ENCODE measurements at places on chromosomes 7 and 10.

DNA sequence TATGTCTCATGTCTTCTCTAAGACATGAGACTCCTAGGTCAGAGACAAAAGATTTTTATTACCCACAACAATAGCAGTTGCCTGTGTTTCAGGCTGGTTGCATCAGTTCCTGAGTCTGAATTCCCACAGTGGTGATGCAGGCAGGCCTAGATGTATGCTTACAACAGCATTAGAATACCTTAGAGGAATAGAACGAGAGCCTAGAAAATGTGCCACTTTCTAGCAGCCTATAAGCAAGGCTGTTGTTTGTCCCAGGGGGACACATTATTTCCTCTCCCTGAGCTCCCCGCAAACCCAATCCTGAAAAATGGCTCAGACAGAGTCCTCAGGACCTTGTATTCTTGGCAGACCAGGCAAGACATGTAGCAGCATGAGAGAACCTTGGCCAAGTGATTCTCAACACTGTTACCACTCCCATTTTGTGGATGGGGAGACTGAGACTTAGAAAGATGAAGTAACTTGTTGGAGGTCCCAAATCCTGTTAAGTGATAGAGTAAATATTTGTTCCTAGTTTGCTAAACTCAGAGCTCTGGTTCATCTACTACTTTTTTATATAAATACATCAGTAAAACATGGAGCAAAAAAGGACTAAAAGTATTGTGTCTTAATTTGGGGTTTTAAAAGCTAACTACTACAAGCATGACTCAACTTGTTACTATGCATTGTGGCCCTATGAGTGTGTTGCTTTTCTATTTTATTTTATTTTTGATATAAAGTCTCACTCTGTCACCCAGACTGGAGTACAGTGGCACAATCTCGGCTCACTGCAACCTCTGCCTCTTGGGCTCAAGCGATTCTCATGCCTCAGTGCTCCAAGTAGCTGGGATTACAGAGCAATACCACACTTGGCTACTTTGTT, 14.2 kb downstream of the VTI1A start:
- DNase-seq, result peak; percentile 18

DNA sequence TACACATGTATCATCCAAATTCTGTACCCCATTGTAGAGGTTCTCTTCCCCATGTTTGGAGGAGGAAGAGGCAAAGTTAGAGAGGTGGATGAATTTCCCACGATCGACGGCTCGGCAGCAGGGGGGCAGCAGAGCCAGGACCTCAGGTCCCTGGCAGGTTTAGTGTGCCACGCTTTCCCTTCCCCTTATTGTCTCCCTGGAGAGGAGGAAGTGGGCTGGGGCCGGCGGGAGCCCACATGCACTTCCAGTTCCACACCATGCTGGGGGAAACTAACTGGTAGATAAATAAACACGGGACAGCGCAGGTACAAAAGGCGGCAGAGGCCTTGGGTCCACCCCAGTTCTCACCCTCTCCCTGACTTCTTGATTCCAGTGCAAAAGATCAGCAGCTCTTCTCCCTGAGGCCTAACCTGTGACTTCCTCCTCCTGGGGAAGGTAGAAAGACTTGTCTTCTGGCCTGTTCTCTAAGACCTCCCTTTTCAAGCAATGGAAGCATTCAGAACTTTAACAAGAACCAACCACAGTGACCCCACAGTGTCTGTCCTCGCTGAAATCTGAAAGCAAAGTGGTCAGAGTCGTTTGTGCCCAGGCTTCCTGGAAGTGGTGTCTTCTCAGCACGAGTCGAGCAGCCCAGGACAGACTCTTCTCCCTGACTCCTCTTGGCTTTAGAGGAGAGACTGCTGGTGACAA, 30.5 kb upstream of the SRGN start:
- no peak for DNase-seq

GRCh38 chr10:129869596-129870473, 94.2 kb downstream of the EBF3 start:
- DNase-seq, result no peak

DNA sequence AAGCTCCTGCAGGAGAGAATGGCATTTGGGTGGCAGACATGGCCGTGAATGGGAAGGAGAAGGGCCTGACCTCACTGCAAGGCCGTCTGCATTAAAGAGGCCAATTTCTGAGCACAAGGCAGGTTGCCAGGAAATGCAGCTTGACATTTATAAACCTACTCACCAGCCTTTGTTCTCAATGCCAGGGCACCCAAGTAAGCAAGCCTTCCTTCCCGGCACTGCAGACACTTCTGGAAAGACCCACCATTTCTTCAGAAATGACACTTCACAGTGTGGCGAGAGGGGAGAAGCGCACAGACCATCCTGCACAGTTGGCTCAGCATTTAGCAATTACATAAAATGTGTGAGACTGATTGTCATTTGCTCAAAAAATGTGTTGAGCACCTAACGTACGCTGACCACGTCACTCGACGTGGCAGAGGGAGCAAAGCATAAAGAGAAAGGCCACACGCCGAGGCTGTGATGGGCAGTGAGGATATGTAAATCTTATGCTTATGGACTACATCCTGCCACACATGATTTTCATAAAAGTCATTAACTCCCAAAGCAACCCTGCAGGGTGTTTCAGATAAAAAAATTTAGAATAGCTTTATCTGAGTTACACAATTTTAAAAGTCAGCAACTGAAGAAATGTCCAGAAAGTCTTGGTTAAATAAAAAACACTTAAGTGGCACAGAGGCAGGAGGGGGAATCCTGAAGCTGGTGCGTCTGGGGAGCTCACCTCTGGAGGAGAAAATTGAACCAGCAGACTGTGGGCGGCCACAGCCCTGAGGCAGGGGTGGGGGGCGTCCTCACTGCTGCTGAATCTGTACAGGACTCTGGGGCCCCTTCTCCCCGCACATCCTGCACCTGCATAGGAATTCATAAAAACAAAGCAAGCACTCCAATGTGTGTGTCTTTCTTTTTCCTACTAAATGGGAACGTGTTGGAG, 543.8 kb downstream of the PTPRN2 start:
- no peak for DNase-seq

GRCh38 chr7:131010717-131011431, 276.9 kb upstream of the KLF14 start:
- DNase-seq, result no peak

GRCh38 chr10:132705943-132706342, 80.0 kb downstream of the NKX6-2 start:
- DNase-seq, result no peak

- DNase-seq, result no peak
Observed at GRCh38 chr7:159151231-159151630, 6.6 kb upstream of the VIPR2 start.

DNA sequence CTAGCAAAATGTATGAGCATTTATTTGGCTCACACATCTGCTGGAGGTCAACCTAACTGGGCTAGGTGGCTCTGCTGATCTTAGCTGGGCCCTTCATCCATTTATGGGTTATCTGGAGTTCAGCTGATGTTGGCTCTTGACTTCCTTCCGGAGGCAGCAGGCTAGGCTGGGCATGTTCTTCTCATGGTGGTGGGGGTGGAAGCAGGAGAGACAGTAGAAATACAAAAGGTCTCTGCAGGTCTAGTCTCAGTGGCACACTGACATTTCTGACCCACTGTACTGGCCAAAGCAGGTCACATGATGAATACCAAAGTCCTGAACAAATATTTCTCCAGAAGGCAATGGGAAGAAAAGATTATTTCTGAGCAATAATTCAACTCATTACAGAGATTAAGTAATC, 334.6 kb downstream of the CRPPA start:
- no peak for DNase-seq

DNA sequence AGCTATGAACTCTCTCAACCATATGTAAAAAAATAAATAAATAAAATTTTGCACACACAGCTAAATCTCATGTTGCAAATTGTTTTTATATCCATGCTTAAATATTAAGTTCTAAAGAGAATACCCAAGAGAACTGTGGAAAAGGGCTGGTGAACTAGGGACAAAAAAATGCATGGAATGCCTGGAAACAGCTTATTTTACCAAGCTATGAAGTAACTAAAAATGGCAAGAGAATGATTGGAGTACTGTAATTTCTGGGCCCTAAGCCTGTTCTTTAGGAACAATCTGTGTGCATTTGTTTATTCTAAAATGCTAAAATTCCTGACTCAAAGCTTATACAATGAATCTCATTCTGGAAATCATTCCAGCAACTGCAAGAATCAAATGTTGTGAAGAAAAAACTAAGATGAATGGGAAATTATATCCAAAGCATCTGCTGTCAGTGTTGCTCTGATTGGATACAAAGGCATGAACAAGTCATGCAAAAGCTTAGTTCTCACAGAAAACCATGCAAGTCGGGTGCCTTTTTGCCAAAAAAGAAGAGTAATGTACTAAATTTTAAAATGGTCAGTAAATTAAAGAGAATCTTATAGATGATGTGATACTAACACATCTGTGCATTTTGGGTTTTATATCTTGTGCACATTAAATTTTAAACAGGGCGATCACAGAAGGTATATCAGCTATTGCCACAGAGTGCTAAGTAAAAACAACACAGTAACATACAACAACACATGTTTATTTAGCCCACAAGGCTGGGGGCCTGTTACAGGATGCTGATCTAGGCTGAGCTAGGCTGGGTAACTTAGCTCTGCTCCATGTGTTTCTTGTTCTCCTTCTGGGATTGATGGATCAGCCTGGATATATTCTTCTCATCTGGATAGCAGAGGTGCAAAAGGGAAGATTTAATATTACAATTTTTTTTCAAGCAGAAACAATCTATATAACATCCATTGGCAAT, 453.5 kb upstream of the SEMA3A start:
- peak; percentile 44 for DNase-seq

GRCh38 chr7:84813376-84813775, 373.5 kb downstream of the SEMA3D start:
- DNase-seq, result no peak

DNA sequence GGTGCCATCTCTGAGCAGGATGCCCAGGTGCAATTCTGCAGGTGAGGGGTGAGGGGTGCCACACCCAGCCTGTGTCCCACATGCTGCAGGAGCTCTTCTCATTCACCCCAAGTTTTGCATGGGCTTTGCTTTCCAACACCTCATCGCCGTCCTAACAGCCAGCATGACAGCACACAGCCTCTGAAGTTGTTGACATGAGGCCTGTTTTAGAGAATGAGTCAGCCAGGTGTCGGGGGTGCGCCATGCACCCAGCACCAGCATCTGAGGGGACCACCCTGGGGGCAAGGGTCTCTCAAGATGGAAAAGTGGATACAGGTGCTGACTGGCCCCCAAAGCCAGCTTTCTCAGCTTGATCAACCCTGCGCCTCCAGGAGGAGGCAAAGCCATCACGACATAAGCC, 146.0 kb downstream of the GRID1 start:
- DNase-seq, result no peak

GRCh38 chr7:158127241-158127640, 460.4 kb downstream of the PTPRN2 start:
- DNase-seq, result no peak

DNA sequence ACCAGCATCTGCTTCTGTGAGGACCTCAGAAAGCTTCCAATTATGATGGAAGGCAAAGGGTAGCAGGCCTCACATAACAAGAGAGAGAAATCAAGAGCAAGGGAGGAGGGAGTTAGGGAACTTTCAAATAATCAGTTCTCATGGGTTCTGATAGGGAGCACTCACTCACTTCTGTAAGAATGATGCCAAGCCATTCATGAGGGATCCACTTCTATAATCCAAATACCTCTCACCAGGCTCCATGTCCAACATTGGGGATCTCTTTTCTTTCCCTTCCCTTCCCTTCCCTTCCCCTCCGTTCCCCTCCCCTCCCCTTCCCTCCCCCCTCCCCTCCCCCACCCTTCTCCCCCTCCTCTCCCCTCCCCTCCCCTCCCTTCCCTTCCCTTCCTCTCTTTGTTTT, 884.6 kb upstream of the GHITM start:
- DNase-seq, result no peak

- no peak for DNase-seq
Observed at GRCh38 chr7:68065581-68065980, 1068.9 kb downstream of the TYW1 start.

GRCh38 chr10:64630534-64630933, 1109.3 kb downstream of the REEP3 start:
- no peak for DNase-seq

GRCh38 chr7:138770904-138771303, 26.9 kb upstream of the TMEM213 start:
- no peak for DNase-seq

Measured in RCC 7860 (cell line).